PC-3 (cell line): ENCODE measurements at places on chromosomes 11 and 22. TPM values are rescaled to one million over a fixed set of nuclear protein-coding genes. Genes with fewer than 3 reads are reported as not detected.

DNA sequence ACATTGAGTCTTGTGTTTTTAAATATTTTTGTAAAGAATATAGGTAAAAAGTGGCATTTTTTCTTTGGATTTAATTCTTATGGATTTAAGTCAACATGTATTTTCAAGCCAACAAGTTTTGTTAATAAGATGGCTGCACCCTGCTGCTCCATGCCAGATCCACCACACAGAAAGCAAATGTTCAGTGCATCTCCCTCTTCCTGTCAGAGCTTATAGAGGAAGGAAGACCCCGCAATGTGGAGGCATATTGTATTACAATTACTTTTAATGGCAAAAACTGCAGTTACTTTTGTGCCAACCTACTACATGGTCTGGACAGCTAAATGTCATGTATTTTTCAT is 333 bp upstream of the CD3E start:
- no peak for DNase-seq

DNA sequence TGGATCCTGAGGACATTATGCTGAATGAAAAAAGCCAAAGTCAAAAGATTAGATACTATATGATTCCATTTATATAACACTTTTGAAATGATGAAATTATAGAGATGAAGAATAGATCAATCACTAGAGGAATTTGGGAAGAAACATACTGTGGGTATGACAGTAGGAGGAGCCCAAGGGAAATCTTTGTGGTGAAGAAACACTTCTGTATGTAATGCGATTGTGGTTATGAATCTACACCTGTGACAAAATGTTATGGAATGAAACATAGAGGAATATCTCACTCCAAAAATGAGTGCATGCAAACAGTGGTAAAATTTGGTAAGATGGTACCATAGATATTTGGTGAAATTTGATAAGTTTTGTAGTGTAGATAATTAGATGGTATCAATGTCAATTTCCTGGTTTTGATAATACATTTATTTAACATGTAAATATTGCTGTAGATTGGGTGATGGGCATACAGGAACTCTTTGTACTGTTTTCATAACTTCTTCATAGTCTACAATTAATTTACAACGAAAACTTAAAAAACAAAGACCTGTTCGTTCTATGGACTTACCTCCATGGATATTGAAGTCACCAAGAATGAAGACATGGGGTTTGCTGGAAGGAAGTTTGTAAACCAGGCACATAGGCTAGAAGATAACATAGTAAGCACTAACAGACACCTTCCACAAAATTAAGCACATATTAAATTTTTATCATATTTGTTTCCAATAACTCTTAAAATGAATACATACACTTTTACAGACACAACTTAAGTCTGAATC is 11.5 kb downstream of the MRGPRX1 start:
- peak; percentile 50 for DNase-seq

DNA sequence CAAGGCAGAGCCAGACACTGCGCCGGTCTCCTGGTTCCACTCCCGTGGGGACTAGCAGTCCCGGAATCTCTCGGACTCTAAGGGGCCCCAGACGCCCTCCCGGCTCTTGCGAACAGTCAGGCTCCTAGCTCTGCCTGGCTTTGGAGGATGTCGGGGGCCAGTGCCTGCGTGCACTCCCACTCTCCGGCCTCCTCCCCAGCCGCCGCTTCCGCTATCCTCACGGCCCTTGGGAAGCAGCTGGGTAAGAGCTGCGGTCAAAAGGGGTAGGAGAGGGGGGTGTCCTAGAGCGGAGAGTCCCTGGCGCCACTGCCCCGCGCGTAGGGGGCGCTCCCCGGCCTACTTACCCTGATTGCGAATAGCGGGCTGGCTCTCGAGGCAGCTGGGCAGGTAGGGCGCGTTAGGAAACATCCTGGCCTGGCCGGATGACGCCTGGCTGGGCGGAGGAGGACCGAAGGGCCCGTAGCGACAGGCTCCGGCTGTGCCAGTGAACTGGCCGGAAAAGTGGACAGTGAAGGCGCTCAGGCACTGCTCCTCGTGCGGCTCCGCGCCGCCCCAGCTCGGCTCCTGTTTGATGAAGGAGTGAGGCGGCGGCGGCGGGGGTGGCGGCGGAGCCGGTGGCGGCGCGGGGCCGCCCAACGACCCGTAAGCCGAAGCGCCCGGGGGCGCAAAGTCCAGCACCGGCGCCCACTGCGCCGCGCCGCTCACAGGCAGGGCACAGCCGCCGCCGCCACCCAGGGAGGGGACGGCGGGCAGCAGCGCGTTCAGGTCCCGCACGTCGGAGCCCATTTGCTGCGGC is 785 bp downstream of the WT1 start:
- peak; percentile 62 for DNase-seq

Gene CRYBB3
- 1.2 TPM in 1 of 2 replicates, not detected in the other for total RNA-seq

DNA sequence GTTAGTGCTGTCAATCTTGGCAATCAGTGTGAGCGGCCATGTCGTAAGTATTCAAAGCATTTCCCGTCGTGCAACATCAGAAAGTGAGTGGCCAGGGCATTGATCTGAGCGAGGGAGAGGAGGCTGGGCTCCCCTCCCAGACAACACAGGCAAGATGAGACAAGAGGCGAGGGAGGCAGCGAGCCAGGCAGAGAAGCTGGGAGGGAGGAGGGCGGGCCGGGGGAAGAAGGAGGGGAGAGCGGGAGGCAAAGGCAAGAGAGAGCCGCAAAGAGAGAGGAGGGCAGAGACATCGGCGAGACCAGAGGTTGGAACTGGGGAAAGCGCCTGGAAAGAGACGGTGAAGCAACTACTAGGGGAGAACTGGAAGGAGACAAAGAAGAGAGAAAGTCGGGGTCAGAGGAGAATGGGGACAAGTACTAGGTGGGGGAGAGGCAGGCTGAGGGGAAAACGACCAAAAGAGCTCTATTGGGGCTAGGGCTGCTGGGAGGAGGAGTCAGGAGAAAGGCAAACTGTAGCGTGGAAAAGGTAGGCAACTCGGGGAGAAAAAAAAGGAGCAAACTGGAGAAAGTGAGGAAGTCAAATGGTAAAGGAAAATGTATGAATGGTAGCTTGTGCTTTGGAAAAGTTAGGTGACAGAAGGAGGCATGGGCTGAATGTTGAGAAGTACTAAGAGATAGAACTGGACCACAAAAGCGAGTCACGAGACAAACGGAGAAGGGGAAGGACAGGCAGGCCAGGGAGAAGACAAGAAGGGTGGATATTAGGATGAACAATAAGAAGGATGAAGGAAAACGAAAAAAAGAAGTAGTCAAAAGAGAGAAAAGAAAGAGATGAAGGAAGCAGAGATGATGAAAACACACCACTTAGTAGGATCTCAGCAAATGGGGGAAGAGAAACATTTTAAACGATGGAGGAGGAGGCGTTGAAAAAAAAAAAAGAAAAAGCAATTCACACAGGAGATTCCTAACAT is 130.5 kb upstream of the C11orf58 start:
- DNase-seq, result no peak

DNA sequence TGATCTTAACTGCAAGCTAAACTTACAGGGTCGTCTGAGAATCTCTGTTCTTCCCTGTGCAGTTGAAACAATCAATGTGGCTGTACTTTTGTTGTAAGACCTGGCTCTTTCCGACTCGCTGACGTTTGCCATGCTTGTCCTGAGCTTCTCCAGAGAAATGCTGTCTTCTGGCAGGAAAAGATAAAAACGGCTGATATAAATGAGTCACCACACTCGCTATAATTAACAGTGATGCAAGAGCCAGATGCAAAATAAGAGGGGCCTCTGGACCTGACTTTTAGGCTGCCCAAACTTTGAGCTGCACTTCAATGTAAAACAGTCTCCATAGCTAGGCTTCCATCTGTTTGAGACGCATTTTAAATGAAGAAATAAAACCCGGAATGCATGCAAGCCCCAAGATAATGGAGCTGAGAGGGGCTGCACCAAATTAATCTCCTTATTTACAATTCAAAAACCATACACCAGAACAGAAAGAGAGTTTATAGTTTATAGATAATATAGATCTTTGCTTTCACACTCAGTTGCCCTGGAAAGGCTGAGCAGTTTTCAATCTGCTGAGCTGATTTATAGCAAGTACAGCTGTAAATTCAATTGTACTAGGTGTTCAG is 48.5 kb downstream of the WT1 start:
- DNase-seq, result peak; percentile 11
